Ureter (tissue), 1 donor: ENCODE measurements at places on chromosomes 11 and 22. TPM values are rescaled to one million over a fixed set of nuclear protein-coding genes. Genes with fewer than 3 reads are reported as not detected.

Gene SAA1
- total RNA-seq: 5.5 TPM

Gene ALX4
- total RNA-seq: not detected

Gene OR51E1
- 0.86 TPM for total RNA-seq

DNA sequence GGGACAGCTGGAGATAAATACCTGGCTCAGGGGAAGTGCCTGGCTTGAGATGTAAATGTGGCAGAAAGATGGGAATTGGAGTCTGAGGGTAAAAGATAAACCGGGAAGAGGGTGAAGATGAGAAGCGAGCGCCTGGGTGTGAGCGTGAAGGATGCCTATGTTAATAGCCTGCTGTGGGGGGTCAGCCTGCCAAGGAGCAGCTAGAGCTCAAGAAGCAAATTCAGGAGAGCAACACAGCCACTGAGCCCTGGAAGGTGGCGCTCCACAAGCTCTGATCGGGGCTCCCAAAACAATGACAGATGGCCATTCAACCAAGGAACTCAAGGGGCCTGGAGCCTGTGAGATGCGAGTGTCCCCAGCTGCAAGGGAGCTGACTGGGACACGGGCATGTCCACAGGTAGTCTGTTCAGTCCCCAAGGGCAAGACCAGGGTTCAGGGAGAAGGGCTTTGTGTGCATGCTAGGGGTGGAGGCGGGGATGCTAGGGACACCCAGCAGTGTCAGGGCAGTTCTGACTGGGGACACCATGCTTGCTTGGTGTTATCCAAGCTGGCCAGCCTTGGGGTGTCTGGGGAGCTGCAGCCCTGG lies 2.8 kb downstream of the GSC2 start:
- DNase-seq: no peak

- no peak for DNase-seq
Observed at GRCh38 chr11:78696177-78696576, 121.5 kb upstream of the NARS2 start.

DNA sequence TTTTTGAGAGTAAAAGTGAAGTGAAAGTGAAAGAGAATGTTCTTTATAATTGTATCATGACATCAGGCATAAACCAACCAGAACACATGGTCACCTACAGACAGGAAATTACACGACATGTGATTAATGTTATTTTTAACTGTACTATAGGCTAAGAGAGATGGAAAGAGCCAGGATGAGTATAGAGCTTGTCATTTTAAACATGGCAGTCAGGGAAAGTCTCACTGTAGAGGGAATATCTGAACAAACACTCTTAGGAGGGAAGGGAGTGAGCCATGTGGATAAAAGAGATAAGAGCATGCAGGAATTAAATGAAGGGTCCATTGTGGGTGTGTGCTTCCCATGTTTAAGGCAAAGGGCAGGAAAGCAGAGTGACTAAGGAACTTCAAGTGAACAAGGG lies 599.1 kb upstream of the FAT3 start:
- DNase-seq: no peak

- no peak for DNase-seq
Observed at GRCh38 chr11:35103366-35104208, 35.4 kb upstream of the CD44 start.
